ENCODE measurements at places on chromosomes 1 and 21.

GRCh38 chr1:191690931-191691330 lies 467.3 kb upstream of the RGS18 start:
- no peak for DNase-seq

GRCh38 chr1:182392050-182393028 lies 749 bp upstream of the GLUL start:
- no peak for DNase-seq

- no peak for DNase-seq
Measured at GRCh38 chr1:233627823-233628222, 13.9 kb downstream of the KCNK1 start.

DNA sequence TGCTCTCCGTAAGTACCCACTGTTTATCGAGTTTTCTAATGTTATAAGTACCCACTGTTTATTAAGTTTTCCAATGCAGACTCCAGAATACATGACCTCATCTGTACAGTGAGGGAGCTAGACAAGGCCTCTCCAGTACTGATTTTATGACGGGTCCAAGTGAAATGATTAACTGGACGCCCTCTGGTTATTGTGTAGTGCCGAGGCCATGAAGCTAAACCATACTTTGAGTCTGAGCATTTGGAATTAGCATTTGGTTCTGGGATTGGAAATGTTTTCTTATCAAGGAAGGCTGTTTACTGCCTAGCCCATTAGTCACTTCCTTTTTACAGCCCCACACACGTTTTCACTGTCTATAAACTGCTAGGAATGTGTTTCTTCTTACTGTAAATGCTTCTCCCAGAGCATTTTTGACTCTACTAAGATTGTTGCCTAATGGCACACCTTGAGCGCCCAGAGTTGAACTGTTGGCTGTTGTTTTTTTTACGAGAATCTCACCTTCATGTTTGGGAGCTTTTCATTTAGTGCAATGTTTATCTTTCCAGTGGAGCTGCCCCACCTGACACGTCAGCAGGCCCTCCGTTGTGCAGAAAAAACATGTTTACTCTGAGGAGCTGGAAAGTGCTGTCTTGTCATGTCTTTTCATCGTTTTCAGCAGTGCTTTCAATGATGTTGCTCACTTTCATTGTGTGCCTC lies 26.9 kb downstream of the SPATA46 start:
- no peak for DNase-seq

DNA sequence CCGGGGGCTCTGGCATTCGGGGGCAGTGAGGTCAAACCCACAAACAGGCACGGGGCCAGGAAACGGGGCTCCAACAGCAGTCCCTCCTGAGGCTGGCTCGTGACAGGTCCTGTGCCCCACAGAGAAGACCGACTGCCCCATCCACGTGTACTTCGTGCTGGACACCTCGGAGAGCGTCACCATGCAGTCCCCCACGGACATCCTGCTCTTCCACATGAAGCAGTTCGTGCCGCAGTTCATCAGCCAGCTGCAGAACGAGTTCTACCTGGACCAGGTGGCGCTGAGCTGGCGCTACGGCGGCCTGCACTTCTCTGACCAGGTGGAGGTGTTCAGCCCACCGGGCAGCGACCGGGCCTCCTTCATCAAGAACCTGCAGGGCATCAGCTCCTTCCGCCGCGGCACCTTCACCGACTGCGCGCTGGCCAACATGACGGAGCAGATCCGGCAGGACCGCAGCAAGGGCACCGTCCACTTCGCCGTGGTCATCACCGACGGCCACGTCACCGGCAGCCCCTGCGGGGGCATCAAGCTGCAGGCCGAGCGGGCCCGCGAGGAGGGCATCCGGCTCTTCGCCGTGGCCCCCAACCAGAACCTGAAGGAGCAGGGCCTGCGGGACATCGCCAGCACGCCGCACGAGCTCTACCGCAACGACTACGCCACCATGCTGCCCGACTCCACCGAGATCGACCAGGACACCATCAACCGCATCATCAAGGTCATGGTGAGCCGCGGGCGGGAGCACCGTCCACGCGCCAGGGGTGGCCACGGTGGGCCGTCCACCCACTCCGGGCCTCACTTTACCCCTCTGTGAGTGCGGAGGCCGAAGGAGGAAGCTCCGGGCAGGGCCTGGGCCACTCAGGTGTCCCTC lies 14.2 kb downstream of the COL6A2 start:
- no peak for DNase-seq

Data from activated T-helper 1 cell treated with Interleukin-2 at 50 U/mL for 16 hours (primary cell).